ENCODE measurements at places on chromosomes 3 and 15.

DNA sequence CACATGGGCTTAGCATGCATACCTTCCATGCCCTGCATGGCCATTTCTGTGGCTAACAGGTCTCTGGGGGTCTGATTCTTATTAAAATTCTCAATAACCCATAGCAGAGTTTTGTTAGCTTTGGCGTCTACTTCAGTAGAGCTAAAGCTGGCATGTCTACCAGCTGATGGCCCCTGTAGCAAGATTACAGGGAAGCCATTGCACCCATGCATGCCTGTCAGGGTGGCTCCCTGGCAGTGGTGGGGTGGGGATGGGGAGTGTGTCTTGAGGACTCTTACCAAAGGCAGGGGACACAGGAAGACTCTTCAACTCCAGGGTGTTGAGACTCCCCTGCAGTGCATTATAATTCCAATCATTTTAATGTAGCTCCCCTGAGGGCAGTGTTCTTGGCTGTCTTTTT lies 4.7 kb downstream of the KY start:
- DNase-seq = no peak

DNA sequence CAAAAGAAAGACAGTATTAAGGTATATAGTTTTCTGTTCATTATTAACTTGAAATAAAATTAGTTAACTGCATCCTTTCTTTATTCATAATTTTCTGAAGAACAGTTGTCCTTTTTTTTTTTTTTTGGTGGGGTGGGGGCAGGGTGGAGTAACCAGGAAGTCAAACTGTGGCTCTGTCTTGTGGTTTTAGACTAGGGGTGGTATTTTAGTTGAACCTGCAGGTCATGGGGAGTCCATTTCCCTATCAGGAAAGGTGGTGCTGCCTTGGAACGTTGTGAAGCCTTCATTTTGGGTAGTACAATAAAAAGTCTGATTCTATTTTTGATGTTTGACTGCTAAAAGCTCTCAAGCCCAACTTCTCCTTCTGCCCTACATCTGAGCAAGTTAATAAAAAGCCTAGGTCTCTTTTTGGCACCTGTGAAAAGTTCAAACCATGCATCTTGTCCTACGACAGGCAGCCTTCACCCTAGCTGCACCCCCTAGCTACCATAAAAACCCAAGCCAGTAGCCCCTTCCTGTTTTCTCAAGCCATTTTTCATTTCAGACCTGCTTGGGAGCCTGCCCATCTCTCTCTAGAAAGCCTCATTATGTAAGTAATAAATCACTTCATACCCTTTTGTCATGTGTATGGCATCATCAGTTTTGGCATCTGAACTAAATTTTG lies 31.2 kb upstream of the RIOX2 start:
- no peak for DNase-seq

DNA sequence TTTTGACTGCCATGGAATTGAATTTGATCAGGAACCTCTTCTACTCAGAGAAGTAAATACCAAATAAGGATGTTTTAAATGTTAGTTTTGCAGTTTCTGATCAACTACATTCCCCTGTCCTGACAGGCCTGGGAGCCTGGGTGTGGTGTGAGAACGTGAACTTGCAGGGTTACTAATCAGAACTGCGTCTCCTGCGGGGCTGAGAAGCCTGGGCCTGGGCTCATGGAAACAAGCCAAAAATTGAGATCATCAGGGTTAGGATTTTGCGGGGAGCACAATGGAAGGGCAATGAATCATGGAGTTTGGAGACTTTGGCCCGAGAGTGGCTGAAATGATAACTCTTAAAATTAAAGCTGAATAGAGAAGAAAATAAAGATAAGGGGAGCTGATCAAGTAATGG lies 47.8 kb upstream of the C3orf70 start:
- DNase-seq = no peak

DNA sequence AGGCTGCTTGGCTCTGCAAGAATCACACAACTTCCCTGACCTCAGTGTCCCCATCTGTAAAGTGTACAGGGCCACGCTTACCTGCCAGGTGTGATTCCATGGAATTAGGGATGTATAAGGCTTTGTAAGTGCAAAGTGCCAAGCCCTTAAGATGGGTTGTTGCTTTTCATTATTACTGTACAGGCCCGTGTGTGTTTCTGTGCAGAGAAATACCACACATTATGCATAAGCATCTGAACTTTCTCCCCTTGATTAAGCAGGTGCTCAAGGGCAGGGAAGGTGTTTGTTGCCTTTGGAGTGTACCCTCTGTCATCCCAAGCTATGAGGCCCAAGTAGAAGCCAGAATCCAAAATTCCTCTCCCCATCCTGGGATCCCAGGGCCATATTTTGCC lies 13.6 kb upstream of the HRH1 start:
- no peak for DNase-seq

GRCh38 chr3:126530171-126531050 lies 6.5 kb downstream of the CHST13 start:
- DNase-seq = no peak

DNA sequence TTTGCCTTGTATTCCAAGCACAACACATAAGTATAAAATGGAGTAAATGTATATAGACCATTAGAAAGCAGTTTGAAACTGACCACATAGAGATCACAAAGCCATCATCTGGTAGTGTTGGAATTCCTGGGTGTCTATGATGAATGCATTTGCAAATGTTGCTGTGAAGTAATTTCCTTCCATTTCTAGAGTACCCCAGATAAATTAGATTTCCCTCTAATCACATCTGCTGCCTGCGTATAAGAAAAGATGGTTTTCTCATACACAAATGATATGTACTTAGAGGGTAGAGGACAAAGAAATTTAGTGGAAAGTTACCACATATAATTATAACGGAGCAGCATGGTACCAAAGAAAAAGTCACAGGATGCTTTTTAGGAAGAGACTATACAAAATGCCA lies 1117.8 kb downstream of the IGSF11 start:
- DNase-seq = no peak

- no peak for DNase-seq
Observed at GRCh38 chr3:141401095-141401494, 32.8 kb downstream of the ZBTB38 start.

DNA sequence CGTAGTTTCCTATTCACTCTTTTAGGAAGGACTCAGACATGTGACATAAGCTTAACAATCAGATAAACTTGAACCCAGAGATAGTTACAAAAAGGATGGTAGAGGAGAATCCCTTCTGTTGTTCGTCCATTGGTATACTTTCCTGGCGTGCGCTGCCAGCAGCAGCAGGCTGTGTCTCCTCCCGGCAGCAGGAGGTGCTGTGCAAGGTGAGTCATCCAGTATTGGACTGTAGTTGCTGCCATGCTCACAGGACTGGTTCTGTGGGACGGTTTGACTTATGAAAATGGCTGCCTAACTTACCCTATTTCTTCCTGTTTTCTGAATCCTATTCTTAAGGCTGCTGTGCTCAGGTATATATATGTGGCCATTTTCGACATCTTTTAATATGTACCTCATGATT lies 253.4 kb upstream of the LRRC3B start:
- no peak for DNase-seq

- DNase-seq = no peak
Observed at GRCh38 chr15:93420050-93420452, 331.0 kb upstream of the RGMA start.

- no peak for DNase-seq
Observed at GRCh38 chr15:36156879-36157427, 422.5 kb upstream of the CDIN1 start.

DNA sequence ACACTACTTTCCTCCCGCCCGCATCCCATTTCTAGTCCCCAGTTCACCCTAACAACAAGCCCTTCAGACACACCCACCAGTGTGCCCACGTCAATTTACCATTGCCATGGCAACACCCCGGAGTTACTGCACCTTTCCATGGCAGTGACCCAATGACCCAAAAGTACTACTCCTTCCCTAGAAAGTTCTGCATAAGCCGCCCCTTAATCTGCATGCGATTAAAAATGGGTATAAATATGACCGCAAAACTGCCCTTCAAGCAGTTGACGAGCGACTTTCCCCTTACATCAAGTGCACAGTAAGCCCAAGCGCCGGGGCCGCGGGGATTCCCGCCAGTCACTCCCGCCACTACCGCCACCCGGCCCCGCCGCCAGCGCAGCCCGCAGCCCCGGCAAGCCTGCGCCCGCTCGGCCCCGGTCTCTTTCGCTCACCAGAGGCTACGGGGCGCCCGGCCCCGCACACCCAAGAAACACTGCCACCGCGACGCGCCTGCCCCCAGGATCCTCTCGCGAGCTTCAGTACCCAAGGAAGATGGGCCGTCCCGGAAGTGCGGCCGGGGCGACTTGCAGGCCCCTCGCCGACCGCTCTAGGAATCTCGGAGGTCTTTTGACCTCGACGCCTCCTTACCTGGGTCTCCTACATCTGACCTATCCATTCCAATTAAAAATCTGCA lies 27.2 kb upstream of the ZNF502 start:
- peak; percentile 13 for DNase-seq

GRCh38 chr3:167714871-167715270 lies 19.8 kb downstream of the PDCD10 start:
- no peak for DNase-seq

DNA sequence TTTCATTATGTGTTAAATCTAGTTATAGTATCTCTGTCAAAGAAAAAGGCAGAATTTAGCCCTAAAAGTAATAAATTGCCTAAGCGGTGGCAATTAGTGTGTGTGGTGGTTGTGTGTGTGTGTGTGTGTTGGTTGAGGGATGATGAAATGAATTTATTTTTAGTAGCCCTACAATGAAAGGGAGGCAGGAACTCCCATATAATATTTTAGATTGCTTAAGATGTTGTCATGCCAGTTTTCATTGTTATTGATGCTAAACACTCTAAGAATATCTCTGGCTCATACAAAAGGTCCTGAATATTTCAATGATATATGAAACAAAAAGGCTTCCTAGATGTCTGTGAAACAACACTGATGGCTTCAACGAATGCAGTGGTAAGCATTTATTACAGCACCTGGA lies 140.6 kb upstream of the TBC1D5 start:
- DNase-seq = no peak

GRCh38 chr15:100252359-100252758 lies 89.4 kb downstream of the ADAMTS17 start:
- DNase-seq = no peak

DNA sequence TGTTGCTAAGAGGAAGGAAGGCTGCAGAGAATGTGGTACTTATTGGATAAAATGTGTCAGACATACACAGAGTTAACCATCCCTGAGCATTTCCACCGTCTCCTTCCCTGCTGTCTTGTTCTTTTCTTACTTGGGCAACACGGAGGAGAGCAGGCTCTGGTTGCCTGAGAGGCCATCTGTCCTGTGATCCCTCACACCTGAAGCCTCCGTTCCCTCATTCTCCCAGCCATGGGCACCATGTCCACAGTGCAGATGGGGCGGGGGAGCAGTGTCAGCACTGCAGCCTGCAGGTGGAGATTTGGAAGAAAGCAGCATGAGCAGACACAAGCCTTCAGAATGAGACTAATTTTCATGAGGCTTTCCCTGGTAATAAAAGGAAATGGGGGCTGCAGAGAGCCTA lies 133.7 kb downstream of the CHCHD6 start:
- no peak for DNase-seq

- DNase-seq = peak; percentile 62
Observed at GRCh38 chr3:50194903-50195500, 3.6 kb downstream of the GNAT1 start.

DNA sequence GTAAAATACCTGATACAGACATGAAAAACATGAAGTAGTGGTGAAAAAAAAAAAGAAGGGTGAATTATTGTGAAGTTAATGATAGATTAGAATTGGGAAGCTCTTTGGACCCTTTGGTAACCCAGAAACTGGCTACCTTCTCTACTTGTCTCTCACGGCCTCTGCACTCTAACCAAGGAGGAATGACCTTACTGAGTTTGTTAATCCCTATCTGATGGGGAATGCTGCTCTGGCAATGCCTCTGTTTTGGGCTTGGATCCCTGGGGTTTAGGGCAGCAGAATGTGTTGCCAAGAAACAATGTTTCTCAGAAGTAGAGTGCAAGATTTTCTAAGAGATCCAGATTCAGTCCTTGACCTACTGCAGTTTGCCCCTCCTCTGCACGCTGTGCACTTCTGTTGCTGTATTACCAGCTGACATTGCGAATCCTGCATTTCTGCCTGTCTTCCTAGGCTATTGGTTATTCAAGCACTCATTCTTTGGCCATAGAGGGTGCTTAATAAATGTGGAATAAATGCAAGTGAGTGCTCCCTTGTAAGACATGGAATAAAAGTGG lies 49.2 kb upstream of the MAP3K13 start:
- DNase-seq = no peak

GRCh38 chr15:79403501-79403900 lies 28.6 kb upstream of the MINAR1 start:
- DNase-seq = no peak

DNA sequence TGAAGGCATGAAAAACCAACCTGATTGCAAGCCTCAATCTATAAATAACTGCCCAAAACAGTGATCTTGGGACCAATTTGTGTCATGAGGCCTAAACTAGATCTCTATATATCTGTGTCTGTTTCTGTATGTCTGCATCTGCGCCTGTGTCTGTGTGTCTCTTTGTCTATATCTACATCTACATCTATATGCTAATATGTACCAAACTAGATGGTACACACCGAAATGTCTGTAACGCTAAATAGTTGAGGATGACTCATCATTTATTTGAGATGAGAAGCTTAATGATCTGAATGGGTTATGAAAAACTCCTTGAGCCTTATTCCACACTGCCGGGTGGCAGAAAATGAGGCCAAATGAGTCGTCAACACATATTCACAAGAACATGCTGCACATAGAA lies 982.3 kb downstream of the ROBO2 start:
- DNase-seq = no peak

DNA sequence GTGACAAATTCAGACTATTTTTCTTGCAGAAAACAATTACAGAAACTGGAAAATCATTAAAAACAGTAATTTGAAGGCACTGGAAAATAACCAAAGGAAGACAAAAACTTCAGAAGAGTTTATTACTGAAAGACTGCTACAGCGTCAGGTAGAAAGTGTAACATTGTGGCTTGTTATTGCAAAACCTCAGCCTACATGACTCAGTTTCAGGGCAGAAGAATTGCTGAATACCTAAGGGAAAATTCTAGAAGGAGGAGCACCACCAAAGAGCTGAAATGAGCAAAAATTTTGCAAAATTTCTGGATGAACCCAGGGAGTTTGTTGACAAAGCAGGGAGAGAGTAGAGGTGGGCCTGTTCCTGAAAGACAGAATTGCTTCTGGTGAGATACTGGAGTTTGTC lies 219.6 kb downstream of the C3orf38 start:
- no peak for DNase-seq

DNA sequence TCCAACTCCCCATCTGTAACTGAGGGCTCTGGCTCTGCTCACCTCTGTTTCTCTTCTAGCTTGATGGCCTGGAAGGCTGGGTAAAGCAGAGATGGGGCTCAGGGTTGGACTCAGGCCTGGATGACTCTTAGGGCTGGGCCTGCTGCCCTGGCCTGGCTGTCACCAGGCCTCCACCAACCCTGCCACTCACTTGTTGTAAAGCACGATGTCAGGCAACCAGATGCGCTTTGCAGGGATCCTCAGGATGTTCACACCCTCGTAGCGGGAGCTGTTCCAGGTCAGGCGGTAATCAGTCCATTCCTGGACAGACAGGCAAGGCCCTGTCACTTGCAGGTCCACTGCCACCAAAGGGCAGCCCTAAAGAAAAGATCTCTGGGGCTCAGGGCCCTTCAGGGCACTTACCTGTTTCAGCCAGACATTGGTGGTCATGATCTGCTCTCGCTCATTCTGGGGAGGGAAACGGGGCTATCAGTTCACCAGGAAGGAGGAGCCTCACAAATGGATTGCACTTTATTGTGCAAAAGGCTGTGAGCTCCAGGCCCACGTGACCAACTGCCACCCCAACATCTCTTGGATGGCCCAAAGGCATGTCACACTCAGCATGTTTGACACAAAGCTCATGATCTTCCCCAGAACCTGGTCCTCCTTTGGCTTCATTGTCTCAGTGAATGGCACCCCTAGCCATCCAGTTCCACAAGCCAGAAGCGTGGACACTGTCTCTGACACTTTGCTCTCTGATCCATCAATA lies 9.9 kb downstream of the CHRNB4 start:
- DNase-seq = no peak

GRCh38 chr3:42019144-42019952 lies 57.4 kb upstream of the ULK4 start:
- DNase-seq = no peak

Measured in effector CD8-positive, alpha-beta T cell (primary cell).